ENCODE measurements at places on chromosomes 3 and 15.

DNA sequence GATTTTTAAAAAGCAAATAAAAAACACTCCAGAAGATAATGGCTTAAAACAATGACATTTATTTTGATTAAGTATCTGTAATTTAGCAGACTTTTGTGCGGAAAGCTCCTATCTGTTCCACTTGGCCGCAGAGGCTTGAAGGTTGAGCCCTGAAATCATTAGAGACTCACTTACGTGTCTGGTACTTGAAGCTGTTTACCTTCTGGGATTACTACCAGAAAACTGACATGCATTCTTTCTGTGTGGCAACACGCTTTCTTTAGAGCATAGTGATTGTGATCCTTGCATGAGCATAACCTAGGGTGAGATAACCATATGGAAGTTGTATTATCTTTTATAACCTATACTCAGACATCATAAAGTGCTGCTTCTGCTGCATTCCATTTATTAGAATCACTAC is 298.5 kb downstream of the SI start:
- DNase-seq, result no peak

GRCh38 chr3:88117683-88118082 is 32.1 kb upstream of the C3orf38 start:
- DNase-seq, result no peak

DNA sequence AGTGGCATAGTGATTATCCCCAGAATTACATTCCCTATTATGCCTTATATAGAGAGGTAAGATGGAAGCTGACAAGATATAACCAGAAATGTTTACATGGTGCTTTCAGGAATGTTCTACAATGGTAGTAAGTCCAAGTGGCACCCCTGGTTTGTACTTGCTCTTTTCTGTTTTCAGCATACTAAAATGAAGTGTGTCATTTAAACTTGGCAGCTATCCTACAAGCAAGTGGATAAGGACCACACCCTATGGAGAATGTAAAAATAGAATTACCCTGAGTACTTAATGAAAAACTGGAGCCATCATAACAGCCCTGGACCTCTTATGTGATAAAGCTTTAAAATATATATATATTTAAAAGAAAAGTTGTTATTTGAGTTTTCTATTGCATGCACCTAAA is 1012.7 kb upstream of the CADM2 start:
- DNase-seq, result no peak

- DNase-seq, result no peak
These were observed 972 bp downstream of the UBA5 start for GRCh38 chr3:132661101-132661500.

DNA sequence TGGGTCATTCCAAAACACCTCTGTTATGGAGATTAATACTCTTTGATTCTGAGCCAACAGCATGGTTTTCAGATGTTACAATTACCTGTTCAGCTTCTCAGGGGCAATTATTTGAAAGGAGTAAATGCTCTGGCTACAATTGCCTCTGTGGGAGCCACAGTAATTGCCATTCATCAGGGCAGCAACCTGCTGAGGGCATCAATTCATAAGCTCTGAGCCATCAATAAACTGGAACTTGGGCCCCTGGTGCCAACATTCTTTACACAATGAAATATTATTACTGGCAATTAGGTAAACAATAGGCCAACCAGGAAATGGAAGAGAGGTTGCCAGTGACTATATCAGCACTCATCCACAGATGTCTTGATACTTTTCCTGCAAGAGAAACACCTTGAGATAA is 660.8 kb downstream of the MECOM start:
- DNase-seq, result no peak

GRCh38 chr15:100775581-100776185 is 103.9 kb upstream of the ALDH1A3 start:
- DNase-seq, result no peak

- no peak for DNase-seq
These were observed 741.8 kb downstream of the IGSF11 start for GRCh38 chr3:118292841-118293240.

GRCh38 chr15:36831125-36831903 is 251.9 kb downstream of the CDIN1 start:
- peak; percentile 14 for DNase-seq

DNA sequence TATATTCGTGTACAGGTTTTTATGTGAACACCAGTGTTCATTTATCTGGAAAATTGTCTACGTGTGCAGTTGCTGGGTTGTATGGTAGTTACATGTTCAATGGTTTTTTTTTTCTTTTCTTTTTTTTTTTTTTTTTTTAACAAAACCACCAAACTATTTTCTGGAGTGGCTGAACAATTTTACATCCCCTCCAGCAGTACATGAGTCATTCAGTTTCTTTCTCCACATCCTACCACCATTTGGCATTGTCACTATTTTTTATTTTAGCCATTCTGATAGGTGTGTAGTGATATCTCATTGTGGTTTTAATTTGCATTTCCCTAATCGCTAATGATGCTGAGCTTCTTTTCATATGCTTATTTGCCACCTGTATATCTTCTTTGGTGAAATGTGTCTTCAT is 256.3 kb upstream of the EOMES start:
- no peak for DNase-seq

DNA sequence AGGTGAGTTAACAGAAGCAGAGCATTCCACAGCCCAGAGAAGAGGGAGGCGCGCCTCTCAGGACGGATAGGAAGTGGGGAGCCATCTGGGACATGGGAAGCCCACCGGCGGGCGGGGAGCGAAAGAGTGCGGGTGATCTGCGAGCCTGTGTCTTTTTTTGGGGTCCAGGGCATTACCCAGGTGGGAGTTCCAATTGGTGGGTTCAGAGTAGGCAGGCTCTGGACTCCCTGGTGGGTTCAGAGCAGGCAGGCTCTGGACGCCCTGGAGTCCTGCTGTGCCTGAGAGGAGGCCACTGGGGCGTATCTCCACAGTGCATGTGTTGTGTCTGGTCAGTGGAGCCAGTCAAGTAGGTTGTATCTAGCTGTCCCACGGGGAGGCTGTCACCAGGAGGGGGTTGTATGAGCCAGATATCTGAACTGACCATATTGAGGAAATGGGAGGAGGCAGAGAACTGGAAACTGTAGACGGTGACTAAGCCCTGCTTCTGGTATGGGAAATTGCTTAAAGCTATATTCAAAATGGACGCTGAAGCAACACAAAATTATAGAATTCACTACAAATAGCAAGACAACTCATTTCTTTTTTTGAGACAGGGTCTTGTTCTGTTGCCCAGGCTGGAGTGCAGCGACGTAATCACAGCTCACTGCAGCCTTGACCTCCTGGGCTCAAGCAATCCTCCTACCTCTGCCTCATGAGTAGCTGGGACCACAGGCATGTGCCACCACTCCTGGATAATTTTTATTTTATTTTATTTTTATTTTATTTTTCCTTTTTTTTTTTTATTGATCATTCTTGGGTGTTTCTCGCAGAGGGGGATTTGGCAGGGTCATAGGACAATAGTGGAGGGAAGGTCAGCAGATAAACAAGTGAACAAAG is 34.5 kb upstream of the CHST2 start:
- no peak for DNase-seq

DNA sequence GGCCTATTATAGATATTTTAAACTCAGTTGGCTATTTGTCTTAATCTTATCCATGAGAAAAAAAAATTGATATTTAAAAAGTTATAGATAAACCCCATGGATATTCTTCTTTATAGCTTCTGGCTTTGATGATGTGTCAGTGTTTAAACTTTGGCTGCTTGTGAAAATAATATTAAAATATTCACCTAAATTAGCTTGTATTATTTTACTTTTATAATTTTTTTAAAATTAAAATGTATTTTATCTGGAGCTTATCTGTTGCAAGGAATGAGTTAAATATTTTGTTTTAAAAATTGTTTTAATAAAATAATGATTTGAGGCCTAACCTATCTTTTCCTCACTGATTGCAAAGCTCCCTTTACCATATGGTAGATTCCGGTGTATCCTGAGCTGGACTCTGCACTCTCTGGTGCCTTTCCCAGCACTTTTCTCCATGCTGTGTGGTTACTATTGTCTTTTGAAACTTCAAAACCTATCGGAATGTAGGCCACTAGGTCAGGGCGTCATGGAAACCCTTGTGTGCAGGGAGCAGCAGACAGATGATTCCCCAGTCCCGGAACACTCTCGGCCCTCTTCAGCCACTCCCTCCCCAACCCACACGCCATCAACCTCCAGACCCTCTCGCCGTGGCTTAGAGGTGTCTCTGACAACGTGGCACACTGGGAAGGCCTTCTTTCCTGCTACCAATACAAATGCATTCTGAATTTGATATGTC is 252.3 kb upstream of the ATP10A start:
- DNase-seq, result no peak
